ENCODE measurements at places on chromosomes 16 and 17.
A peak's percentile ranks its signal among the peaks of the same experiment; 100 is the strongest.

- no peak for DNase-seq
These were observed 717.8 kb downstream of the MAF start for GRCh38 chr16:78882751-78883150.

DNA sequence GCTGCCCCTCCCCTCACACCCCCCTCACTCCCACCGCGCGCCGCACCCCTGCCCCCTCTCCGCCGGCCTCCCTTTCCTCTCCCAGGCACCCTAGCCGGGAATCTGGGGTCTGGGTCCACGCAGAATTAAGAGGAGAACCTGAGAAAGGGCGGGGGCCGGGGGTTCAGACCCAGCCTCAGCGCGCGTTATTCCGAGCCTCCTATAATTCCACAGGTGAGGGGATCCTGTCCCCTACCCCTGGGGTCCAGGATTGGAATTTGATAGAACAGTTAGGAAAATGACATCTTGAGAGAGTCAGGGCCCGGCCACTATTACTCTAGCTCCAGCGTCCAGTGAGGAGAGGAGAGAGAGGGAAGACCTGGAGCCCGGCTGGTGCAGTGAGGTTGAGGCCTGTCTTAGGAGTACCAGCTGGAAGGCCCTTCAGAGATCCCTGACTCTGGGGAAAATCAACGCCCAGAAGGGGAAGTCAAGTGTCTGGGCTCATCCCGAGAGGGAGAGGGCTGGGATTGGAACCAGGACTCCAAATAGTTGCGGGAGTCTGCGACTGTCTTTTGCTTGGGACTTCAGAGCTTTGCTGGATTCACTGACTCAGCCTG lies 17.3 kb downstream of the GRB7 start:
- peak; percentile 39 for DNase-seq

DNA sequence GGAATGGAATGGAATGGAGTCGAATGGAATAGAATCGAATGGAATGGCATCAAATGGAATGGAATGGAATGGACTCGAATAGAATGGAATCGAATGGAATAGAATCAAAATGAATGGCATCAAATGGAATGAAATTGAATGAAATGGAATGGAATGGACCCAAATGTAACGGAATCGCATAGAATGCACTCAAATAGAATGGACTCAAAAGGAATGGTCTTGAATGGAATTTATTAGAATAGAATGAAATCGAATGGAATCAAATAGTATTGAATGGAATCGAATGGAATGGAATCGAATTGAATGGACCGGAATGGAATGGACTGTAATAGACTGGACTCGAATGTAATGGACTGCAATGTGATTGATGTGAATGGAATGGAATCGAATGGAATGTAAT lies 501.4 kb upstream of the WSB1 start:
- DNase-seq, result peak; percentile 6

DNA sequence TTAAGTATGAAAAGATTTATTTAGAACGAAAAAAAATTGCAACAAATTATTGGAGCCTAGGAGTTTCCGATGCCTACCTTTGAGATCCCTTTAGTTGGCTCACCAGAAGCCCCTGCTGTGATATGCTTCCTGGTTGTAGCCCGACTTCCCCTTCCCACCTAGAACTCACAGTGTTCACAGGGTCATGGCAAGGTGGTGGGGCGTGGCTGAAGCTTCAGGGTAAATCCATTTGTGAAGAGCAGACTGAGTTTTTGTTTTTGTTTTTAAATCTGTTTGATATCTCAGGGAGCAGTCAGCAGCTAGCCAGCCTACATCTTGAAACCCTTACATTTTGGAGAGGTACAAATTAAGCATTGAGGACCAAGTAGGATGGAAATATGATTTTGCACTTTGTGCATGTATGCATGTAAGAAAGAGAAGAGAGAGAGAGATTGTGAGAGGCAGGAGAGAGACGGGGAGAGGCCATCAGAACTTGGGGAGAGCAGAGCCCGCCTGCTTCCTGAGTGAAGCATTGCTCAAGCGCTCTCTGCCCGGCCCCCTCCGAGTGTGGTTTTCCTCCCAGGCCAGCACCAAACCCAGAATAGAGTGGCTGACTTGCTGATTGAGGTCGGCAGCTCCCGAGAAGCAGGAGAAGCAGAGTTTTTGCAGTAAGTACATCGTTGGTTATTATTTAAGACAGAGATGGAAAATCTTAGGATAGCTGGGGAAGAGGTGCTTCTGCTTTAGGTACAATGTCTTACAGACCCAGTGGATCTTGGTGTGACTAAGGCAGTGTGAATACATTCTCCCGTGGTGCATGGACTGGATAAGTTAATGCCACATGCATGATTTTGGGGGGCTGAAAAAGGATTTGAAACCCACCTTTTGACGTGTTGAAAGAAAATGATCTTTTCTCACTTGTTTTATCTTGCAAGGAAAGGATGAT lies 64.2 kb downstream of the SPECC1 start:
- DNase-seq, result peak; percentile 79

- no peak for DNase-seq
These were observed 332.0 kb downstream of the BCAS3 start for GRCh38 chr17:61009663-61010062.

GRCh38 chr16:79593074-79593531 lies 7.4 kb downstream of the MAF start:
- no peak for DNase-seq

DNA sequence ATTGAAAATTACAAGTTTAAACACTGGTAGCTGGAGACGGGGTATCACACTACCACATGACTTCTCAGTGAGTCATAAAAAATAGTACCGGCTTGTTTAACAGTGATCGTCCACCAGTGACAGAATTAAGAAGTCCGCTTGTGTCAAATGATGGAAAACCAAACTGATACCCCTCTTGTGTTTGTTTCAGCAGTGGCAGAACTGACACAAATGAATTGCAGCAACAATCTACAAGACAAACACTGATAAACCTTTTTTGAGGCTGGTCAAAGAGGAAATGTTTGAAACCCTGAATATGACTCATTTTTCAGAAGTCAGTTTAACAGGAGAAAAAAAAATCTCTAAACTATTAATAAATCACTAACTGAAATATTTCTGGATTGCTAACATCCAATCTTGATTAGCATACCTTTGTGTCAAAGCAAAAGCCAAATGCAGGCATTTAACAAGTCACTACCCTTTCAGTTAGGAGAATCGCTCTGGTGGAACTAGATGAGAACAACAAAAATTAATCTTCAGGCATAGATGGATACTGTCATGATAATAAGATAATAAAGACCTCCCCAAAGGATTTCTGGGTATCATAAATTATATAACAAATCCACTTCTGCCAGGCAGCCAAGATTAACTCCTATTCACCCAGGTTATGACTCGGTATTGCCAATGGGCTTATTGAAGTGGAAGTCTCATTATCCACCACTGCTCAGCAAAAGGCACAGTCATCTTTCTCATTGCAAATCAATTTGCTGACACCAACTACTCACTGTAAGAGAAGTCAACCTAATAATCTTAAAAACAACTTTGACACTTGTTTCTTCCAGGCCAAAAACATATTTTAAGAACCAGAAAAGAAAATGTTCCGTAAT lies 20.8 kb downstream of the DCUN1D3 start:
- no peak for DNase-seq

DNA sequence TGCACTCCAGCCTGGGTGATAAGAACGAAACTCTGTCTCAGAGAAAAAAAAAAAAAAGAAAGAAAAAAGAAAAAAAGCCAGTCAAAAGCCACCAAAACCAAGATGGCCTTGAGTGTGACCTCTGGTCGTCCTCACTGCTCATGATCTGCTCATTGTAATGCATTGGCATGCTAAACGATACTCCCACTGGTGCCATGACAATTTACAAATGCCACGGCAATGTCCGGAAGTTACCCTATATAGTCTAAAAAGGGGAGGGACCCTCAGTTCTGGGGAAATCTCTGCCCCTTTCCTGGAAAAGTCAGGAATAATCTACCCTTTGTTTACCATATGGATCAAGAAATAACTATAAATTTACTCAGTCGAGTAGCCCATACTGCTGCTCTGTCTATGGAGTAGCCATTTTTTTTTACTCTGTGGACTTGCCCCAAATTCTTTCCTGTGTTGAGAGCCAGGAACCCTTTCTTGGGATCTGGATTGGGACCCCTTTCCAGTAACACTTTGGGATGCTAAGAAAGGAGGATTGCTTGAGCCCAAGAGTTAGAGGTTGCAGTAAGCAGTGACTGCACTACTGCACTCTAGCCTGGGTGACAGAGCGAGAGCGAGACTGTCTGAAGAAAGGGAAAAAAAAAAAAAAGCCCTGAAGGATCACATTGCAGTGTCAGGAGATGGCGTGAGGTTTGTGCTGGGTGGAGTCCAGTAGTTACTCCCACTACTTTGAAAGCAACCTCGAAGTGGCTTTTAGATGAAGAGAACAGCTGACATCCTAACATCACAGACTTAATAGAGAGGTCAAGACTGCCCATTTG lies 3.7 kb upstream of the TMEM231 start:
- peak; percentile 18 for DNase-seq

DNA sequence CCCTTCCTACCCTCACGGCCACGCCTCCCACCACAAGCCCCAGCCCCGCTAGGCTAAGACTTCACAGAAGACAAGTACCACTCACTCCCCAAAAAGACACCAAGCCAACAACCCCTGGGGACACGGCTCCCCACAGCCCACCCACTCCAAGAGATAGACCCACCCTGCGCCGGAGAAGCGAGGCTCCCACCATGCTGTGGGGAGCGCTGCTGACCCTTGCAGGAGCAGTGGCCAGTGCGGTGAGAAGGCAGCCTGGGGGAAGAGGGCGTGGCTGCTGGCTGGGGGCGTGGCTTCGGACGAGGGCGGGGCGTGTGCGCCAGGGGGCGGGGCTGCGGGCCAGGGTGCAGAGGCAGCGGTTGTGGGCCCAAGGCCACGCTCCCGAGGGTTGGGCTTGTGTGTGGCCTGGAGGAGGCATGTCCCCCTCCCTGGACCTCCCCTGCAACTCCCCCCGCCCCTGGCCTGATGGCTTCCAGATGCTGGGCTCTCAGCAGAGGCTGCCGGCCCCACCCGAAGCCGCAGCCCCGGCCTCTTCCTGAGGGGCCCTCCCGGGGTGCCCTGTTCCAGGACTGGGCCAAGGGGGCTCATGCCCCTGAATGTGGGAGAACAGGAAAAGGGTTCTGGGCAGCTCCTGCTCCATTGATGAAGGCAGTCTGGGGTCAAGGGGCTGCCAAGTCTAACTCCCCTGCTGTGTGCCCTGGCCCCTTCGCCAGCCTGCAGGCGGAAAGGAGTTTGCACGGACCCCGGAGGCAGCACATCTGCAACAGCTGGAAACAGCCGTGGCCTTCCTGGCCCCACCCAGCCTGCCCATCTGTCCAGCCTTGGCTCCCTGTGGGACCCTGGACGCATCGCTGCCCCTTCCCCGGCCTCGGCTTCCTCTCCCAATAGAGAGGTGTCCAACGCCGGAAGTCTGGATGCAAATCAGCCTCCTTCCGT lies 9.1 kb downstream of the TFAP4 start:
- peak; percentile 72 for DNase-seq

DNA sequence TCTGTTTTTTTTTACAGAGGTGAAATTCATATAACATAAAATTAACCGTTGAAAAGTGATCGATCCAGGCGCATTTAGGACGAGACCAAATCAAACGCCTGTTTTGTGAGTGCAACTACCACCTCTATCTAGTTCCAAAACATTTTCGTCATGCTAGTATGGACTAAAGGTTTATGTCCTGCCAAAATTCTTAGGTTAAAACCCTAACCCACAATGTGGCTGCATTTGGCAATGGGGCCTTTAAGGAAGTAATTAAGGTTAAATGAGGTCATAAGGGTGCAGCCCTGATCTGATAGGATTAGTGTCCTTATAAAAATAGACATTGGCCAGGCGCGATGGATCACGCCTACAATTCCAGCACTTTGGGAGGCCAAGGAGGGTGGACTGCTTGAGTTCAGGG lies 32.8 kb upstream of the RCVRN start:
- no peak for DNase-seq

- no peak for DNase-seq
These were observed 15.6 kb downstream of the SCGB1C2 start for GRCh38 chr17:152860-153420.

DNA sequence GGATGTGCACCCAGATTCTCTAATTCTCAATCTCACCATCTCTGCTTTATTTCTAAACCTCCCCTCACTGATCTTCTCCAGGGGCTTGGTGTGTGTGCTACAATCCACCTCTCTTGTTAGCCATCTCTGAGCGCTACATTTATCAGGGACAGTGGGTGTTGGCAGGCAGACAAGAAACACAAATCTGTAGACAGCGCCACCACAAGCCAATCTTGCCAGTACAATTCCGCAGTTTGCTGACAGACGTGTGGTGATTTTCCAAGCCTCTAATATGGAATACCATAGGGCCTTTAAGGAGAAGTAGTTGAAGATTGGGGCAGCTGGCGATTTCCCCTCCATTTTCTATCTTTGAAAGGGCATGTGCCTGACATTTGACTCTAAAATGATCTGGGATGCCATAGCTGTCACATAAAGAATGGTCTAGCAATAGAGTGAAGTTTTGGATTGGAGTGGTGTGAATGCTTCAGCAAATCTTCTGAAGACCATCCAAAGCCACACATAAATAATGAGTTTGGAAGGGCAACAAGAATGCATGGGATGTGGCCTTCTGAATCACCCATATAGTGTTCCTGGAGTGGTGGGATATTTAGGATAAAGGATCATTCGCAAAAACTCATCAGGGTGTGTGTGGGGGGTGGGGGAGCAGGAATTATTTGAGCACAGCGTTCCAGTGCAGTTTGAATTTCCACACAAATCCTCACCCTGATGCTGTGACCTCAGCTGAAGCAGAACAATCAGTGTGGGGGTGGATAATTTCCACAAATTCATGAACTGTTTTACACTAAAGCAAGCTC lies 12.0 kb upstream of the ANKFN1 start:
- no peak for DNase-seq

DNA sequence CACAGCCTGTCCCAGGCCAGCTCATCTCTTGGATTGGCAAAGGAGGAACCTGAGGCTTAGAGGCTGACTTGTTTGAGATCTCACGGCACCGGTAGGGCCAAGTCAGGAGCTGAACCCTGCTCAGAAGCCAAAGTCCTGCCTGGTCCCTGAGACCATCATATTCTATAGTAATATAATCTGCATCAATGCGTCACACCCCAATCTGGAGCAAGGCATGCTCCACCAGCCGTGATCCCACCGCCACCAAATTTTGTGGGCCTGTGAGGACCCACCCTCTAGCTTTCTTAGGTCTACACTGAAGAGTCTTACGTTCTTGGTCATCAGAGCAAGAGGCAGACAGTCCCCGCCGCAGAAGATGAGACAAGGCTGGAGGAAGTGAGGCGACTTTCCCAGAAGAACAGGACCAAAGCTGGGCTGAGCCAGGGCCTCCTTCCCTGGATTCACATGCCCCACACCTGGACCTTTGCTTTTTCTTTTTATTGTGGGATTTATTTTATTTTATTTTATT lies 2.7 kb downstream of the SULT1A1 start:
- no peak for DNase-seq

GRCh38 chr17:66114609-66115008 lies 77.3 kb downstream of the CEP112 start:
- DNase-seq, result no peak

- no peak for DNase-seq
These were observed 26.1 kb upstream of the ABCA8 start for GRCh38 chr17:68981288-68981687.

DNA sequence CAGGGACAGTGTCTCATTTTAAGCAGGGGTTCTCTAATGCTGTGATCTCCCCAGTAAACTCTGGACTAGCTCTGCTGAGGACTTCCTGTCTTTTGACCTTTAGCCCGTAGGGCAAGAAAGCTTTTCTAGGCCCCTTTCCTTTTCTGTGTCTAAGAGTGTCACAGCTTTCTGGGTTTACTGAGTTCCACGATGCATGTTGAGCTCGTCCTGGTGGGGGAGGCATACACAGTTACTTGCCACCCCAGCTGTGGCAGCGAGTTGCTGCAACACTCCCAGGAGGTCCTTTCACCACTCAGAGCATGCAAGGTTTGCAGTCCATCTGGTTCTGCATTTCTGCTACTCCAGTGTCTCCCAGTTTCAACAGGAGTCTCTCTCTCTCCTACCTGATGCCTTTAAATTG lies 23.7 kb downstream of the NOD2 start:
- DNase-seq, result no peak

All from hematopoietic multipotent progenitor cell treated with erythropoietin and hydrocortisone succinate and interleukin-3 and kit ligand, for 6 days (in vitro differentiated cells).